ENCODE measurements at places on chromosomes 4 and X.

- DNase-seq = no peak
Observed at GRCh38 chr4:150080875-150081274, 2.6 kb downstream of the DCLK2 start.

GRCh38 chrX:53262918-53263394 lies 18.4 kb downstream of the IQSEC2 start:
- DNase-seq = peak; percentile 89

DNA sequence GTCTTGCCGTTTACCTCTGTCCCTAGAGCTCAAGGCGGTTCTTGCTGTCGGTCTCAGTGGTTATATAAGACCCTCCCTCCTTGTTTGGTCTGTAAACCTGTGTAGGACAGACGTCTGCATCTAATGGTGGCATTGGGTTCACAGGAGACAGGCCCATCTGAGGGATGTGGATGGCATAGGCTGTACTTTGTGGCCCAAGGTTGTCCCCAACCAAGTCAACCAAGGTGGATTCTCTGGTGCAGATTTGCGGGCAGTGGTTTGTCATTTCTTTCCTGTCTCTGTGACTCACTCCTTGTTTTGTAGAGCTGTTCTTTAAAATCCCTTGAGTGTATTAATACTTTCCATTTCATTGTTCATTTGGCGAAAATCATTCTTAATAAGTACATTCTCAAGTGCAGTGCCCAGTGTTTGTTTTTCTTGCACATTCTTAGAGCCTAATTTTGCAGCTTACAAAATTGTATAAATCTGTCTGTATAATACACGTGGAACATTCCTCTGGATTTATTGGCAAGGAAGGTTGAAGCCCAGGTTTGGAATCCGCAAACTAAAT lies 68.0 kb upstream of the TLR2 start:
- DNase-seq = no peak

GRCh38 chr4:62928483-62928882 lies 1480.8 kb downstream of the TECRL start:
- no peak for DNase-seq

DNA sequence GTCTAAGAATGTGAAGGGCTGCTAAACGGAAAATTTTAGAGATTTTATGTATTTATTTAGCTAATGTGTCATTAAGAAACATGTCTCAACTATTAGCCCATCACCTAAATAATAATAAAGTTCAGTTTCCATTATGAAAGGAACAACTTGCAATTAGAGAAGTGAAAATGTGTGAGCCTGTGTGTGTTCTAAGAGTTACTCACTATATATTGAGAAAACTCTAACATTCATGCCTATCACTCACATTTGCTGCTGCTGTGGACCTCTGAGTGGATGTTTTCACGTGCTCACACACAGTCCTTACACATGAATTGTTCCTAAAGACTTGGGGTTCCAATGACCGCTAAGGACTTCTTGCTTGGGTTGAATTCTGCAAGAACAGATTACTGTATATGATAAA lies 364.0 kb downstream of the TMA16 start:
- no peak for DNase-seq

DNA sequence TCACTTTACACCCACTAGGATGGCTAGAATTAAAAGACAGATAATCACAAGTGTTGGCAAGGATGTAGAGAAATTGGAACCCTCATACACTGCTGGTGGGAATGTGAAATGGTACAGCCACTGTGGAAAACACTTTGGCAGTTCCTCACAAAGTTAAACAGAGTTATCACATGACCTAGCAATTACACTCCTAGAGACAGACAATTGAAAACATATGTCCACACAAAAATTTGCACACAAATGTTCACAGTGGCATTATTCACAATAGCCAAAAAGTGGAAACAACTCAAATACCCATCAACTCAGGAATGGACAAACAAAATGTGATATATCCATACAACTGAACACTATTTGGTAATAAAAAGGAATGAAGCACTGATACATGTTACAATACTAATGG lies 5.7 kb downstream of the ZNF280C start:
- DNase-seq = no peak

GRCh38 chr4:124596816-124597215 lies 115.7 kb downstream of the ANKRD50 start:
- DNase-seq = no peak

DNA sequence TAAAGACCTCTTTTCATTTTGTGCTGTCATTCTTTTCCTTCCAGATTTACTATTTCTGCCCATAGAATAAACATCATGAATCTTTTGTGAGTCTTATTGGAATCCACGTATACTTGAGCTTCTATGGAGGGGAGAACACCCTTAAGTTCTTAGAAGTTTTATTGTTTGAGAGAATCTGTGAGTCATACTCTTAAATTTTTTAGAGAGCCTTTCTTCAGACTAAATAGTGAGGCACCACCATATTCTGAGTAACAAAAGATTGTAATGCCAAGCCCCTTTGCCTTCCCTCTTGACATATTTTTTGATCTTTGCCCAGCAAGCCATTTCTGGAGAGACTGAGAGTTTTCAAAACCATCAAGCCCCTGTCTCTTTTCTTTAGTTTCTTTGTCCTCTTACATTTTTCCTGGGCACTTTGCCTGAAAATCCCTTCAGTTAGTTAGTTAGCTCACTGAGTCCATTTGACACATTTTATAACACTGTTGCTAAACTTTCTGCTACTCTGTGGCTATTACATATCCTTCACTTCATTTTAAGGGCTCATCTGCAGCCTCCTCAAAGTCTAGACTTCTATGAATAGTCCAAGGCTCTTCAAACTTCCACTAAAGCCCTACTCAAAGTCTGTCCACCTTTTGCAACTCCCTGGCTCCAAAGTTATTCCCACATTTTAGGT lies 65.3 kb upstream of the NDUFC1 start:
- DNase-seq = peak; percentile 39

- no peak for DNase-seq
Observed at GRCh38 chr4:178340468-178340867, 898.2 kb upstream of the AGA start.

DNA sequence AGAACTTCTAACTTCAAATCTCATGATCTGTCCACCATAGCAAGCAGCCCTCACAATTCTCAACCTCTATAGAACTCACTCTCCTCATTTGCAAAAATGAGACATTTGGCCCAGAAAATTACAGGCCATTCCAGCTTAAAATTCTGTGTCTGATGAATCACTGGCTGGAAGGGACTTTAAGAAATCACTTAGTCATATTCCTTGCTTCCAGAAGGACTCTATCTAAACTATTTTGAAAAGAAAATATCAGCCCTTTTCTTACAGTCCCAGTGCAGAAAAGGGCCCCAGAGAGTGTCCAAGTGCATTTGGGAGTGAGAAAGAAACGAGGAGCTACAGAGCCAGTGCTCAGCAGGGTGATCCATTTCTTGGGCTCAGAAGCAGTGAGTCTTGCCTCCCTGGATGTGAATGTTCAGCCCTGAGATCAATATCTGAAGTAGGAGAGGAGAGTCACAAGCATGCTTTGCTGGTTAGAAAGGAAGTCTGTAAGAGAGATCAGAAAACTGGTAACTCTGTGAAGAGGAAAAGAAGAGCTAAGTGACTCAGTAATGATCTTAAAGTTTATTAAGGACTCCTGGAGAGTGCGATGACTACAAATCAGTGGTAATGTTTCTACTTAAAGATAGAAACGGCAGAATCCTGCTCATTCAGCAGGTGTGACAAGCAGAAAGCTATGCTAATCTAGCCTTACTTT lies 139.8 kb downstream of the PALLD start:
- peak; percentile 82 for DNase-seq

DNA sequence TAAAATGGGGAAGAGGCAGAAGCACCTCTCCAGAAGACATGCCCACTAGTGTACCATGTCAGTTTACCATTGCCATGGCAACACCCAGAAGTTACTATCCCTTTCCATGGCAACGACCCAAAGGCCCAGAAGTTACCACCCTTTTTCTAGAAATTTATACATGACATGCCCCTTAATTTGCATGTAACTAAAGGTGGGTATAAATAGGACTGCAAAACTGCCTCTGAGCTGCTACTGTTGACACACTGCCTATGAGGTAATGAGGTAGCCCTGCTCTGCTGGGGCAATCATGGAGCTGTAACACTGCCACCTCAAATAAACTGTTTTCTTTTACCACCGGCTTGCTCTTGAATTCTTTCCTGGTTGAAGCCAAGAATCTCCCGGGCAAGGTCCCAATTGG lies 13.9 kb upstream of the BEX4 start:
- DNase-seq = no peak

DNA sequence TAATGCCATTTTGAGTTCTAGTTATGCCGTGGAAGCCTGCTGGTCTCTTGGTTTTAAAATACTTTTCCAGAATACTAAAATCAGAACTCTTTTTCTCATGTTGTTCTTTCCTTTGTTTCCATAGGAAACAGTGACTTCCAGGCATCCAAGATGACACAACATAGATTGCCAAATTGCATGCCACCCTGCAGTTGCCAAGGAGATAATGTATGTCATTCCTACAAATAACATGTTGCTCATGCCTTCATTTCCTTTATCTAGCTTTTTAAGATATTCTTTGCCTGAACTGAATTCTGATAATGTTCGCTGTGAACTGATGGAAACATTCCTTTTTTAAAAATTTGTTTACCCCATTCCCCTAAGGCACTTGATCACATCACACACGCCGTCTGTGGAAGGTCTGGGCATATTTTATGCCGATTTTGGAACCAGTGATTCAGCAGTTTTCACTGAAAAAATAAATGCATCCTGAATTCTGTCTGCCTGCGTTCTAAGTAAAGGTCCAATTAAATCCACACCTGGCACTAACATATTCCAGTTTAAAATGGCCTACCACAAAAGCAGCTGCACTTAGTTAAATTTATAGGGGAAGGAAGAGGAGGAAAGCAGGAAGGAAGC lies 38.0 kb upstream of the COX7B2 start:
- peak; percentile 47 for DNase-seq

DNA sequence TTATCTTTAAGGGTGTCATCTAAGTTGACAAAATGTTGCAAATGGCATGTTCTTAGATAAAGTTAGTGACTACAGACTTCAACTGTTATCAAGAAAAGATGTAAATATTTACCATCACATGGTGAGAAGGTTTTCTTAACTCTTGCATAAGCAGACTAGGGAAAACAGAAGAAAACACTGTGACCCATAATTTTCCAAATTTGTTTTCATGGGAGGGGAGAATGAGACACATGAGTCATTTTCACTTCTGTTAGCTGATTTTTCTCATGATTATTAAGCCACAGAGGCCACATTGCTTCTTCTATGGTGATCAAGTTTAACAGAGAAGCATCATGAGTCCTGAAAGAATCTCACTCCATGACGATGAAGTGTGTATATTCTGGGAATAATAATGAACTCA lies 30.2 kb upstream of the SYTL5 start:
- DNase-seq = no peak

DNA sequence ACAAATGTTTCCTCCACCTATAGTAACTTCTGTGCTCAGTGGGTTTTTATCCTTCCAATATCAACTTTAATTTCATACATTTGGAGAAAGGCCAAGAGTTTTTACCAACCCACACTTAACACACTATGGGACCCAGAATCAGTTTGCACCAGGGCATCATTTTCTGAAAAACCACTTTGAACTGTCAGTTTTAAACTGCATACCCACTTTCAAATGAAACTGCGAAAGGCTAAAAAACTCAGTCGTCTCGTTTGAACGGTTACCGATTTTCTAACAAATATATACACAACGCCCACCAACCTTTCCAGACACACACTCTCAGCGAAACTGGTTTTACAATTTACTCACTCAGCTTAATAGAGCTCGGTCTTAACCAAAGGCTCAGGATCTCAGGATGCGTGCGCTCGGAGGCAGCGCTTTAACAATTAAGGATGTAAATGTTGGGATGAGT lies 376 bp downstream of the ABCG2 start:
- DNase-seq = no peak

DNA sequence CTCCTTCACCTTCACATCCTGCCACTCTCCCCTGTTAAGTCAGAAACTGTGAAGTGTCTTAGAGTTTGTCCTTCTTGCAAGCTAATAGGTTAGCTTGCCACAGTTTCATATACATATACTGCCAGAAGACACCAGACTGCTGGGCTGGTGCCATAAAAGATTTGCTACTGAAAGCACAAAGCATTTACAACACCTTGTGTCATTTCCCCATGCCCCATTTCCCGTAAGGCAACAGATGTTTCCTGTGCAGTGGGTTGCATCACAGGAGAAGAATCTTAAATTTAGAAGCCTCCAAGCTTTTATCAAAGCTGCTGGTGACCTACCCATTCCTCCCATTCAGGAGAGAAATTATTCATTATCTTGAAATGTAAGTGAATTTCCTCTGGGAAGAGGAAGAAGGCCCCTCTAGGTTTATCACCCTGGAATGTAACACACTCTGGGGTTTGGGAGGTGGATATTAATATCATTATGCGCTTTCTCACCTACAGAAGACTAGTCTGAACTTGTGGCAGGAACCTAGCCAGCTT lies 34.5 kb upstream of the RAB33B start:
- DNase-seq = peak; percentile 47

GRCh38 chr4:87209696-87210095 lies 10.7 kb downstream of the KLHL8 start:
- no peak for DNase-seq

GRCh38 chr4:89992744-89993143 lies 98.1 kb downstream of the MMRN1 start:
- no peak for DNase-seq

GRCh38 chr4:102608190-102608589 lies 107.0 kb downstream of the NFKB1 start:
- peak; percentile 59 for DNase-seq

- DNase-seq = peak; percentile 10
Observed at GRCh38 chr4:150799207-150799606, 215.9 kb downstream of the LRBA start.

- DNase-seq = no peak
Observed at GRCh38 chrX:119646515-119646914, 40.3 kb upstream of the NKRF start.

DNA sequence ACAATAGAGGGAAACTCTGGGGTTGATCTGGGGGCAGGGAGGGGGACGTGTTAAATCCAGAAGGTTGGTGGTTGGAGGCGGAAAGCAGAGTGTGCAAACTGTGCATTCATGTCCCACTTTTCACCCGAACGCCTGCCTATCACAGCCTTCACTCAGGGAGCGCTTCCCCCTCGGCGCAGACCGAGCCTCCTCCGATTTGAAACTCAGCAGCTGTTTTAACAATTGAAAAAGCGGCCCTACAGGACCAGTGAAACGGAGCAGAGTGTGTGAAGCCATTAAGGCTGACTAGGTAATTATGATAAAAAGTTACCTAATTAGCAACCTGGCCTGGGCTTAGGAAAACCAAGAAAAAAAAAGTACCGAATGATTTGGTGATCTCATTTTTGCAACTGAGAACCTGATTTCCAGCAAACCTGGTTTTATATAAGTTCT lies 685 bp upstream of the NDNF start:
- DNase-seq = no peak

GRCh38 chr4:177190995-177191580 lies 118.6 kb upstream of the NEIL3 start:
- DNase-seq = no peak

GRCh38 chrX:9130031-9130430 lies 96.1 kb upstream of the FAM9B start:
- no peak for DNase-seq

- DNase-seq = no peak
Observed at GRCh38 chr4:4843635-4844291, 15.7 kb upstream of the MSX1 start.

DNA sequence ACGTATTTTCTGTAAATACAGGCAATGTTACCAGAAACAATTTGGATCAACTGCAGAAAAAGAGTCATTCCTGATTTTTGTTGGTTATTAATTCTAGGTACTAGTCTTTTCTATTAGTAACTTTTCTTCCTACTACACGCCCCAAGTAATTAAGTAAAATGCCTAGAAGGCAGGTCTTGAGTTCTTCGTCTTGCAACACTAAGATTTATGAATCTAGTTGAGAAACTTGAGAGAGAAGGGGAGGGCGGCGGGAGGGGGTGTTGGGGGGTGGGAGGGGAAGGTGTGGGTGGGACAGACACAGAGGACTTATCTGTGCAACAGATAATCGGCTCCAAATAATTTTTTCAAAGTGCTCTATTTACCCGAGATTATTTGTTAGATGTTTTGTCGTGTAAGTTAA lies 3.0 kb downstream of the RAP2C start:
- no peak for DNase-seq

All from ELR (cell line).